Activated CD4-positive, CD25-positive, alpha-beta regulatory T cell (primary cell): ENCODE measurements at places on chromosomes 13 and 19.

DNA sequence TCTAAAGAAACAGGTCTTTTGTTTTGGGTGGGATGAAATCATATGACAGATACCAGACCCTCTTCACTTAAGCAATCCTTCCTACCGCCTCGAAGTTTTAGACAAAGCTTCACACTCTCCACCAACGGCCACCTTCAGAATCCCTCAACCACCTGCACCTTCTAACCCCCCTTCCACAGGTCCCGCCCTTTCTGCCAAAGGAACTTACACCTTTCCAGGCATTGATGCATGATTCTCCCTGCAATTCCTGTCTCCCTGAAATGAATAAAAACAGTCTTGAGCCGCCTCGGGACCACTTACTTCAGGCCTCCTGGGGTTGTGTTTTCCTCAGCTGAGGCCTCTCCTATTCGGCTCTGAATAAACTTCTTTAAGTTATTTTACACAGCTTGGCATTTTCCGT lies 859 bp downstream of the ZNF433 start:
- no peak for DNase-seq

DNA sequence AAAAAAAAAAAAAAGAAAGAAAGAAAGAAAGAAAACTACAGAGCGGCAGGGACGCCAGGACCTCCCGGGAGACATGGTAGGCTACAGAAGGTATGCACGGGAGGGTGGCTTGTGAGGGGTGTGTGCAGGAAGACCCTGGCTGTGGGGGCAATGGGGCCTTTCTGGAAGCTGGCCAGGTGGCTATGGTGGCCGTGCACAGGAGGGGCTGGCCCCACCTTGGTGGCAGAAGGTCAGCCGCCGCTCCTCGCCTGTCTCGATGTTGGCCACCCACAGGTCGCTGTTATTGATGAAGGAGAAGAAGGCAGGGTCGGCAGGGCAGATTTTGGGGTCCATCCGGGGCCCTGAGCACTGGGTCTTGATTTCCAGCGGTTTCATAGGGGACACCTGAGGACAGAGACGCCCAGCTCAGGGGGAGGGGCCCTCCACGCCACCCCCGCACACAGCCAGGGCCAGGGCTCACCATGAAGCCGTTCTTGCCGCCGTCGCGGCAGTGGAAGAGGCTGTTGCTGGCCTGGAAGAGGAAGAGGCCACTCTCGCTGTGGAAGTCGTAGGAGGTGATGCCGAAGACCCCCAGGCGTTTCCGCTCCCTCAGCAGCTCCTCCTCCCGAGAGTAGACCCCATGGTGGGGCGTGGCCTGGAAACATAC lies 19.8 kb downstream of the DPP9 start:
- no peak for DNase-seq

GRCh38 chr13:30178976-30179375 lies 128.4 kb downstream of the KATNAL1 start:
- DNase-seq: no peak

DNA sequence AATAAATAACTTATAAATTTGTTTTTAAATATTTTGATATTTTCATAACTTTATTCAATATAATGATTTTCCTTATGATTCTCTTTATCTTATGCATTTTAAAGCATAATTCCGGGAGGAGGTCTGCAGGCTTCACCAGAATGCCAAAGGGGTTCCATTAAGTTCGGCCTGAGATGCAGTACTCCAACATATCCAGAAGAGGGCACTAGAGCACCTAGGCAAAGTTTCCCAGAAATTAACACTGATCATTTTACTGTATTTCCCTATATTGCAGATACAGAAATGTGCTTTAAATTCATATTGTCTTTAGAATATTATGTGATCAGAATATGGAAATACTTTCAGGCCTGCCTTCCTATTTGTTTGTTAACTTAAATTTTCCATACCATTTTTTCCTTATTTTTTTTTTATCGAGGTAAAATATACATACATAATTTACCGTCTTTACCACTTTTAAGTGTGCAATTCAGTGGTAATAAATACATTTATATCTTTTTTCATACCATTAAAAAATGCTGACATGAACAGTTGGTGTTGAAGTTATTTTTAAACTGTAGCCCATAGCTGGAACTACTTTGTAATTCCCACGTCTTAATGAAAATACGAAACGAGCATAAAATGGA lies 58.9 kb upstream of the TM9SF2 start:
- DNase-seq: peak; percentile 6

GRCh38 chr19:16714702-16715287 lies 4.9 kb upstream of the NWD1 start:
- DNase-seq: no peak

- DNase-seq: no peak
Measured at GRCh38 chr19:29478578-29479565, 46.9 kb upstream of the VSTM2B start.

GRCh38 chr19:1220477-1220930 lies 14.9 kb downstream of the STK11 start:
- no peak for DNase-seq

GRCh38 chr13:110699148-110700145 lies 6.5 kb downstream of the CARS2 start:
- no peak for DNase-seq

DNA sequence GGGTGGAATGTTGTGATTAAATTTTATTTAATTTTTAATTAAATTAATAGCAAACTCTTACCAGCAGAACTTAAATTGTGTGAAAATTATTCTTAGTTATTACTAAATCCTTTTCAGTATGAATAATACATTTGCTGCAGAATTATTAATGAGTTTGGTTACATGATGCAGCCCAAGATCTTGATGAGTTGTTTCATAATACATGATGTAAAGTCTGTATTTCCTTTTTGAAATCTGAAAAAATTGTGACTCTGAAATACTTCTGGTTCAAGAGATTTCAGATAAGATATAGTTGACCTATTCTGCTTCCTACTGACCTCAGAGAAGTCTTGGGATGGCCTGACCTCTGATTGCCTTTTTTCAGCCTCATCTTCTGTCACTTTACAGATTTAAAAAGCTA lies 11.1 kb downstream of the SAE1 start:
- no peak for DNase-seq

DNA sequence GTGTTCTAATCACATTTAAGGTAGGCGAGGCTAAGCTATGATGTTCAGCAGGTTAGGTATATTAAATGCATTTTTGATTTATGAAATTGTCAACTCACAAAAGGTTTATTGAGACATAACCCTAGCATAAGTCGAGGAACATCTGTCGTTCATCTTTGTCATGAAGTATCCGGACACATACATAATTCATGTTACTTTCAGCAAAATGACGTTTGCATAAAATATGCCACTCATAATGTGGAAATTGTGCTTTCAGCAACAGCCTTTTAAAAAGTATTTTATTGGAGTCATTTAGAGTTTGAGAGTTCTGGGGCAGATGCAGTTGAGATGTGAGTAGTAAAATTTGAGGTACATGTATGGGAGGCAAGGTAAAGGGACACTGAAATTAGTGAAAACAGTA lies 66.4 kb downstream of the NAA16 start:
- DNase-seq: no peak

- DNase-seq: no peak
Measured at GRCh38 chr19:28710278-28710677, 502.7 kb downstream of the UQCRFS1 start.

- peak; percentile 58 for DNase-seq
Measured at GRCh38 chr19:2270423-2271233, 11.3 kb downstream of the PEAK3 start.

DNA sequence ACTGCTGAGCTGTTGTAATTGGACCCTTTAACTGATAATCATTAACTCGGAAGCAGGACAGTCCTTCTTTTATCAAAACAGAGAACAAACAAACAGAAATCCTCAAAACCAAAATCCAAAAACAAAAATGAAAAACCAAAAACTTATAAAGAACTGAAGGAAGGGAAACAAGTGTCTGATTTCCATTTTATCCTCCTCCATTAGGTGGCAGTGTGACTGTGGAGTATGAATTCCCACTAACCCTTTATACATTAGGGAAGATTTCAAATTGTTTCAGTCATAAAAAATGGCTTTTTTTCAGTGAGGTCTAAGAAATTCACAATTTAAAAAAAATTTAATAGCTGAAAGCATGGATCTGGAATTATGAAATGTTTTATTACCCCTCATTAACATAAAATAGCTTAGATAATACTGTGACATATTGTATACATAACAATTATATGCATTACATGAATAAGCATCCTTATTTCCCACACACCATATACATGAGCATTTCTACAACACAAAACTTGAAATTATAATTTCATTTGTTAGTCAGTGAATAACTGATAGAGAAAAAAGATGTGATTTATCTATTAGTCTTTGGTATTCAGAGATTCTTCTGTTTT lies 1074.3 kb upstream of the PCDH9 start:
- no peak for DNase-seq

GRCh38 chr19:28329429-28329828 lies 883.5 kb downstream of the UQCRFS1 start:
- no peak for DNase-seq

DNA sequence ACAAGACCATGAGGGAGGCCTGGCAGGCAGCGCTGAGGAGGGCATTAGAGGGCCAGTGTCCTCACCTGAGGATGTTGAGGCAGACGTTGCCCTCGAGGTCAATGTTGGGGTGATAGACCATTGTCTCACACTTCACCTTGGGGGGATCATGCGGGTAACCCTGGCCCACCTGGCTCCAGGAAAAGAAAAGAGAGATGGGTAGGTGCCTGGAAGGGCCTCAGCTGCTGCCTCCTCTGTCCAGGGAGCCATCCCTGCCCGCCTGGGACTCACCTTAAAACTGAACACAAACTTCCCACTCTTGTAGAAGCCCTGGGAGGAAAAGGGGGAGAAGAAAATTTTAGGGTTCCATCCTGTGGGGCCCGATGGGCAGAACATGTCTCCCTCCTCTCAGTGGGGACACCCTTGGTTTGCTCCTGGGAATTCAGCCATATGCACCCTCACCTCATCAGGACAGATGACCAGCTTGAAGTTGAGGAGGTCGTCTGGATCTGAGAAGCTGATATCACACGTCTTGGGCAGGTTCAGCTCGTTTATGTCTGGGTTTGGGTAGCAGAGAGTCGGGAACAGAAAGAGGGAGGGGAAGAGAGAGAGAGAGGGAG lies 1.7 kb downstream of the UBE2M start:
- no peak for DNase-seq

GRCh38 chr13:111143865-111144540 lies 28.9 kb downstream of the ARHGEF7 start:
- no peak for DNase-seq

- DNase-seq: no peak
Measured at GRCh38 chr19:711254-711653, 2.5 kb downstream of the PALM start.

DNA sequence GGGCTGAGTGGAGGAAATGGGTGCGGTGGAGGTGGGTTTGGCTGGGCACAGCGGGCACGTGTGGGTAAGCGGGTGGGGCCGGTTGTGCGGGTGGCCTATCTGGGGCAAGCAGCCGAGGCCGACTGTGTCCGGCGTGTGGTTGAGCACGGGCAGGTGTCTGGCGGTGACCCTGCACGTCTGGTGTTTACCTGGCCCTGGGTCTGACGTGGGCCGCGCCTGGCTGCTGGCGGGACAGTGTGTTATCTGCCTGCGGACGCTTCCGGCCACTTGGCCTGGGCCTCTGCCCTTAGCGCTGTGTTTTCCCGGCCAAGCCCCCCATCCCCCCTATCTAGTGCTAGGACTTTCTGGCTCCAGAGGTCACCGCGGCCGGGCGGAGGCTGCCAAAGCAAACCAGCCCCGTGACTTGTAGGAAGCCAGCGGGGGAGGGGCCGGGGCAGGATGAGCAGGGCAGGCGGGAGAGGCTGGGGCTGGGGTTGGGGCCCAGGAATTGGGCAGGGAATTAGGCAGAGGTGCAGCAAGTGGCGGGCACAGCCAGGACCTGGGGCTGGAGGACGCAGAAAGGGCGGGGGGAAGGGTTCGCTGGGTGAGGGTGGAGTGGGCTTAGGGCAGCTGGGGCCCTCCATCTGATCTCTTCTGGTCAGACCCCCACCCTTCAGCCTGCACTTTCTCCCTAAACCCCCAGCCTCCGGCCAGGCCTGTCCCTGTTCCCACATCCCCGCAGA lies 534 bp upstream of the HPN start:
- no peak for DNase-seq

- DNase-seq: peak; percentile 32
Measured at GRCh38 chr19:8487137-8487851, 15.1 kb downstream of the PRAM1 start.

- DNase-seq: no peak
Measured at GRCh38 chr13:25371875-25372283, at the start of gene ATP8A2. TSS of gene ATP8A2 (plus strand) at chr13:25371974. CDS start at chr13:25372213, 239 bp downstream.

DNA sequence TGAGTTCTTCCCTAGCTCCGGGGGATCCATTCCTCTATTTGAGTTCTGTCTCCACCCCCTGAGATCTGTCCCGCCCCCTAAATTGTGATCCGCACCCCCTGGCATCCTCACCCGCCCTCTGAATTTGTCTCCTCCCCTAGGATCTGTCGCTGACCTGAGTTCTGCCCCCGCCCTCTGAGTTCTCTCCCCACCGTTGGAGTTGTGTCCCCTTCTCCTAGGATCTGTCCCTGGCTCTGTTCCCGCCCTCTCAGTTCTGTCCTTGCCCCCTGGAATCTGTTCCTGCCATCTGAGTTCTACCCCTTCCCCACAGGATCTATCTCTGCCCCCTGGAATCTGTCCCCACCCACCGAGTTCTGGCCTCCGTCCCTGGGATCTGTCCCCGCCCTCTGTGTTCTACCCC lies 1.0 kb upstream of the SLC17A7 start:
- no peak for DNase-seq
